ENCODE measurements at places on chromosomes 3 and 15.

DNA sequence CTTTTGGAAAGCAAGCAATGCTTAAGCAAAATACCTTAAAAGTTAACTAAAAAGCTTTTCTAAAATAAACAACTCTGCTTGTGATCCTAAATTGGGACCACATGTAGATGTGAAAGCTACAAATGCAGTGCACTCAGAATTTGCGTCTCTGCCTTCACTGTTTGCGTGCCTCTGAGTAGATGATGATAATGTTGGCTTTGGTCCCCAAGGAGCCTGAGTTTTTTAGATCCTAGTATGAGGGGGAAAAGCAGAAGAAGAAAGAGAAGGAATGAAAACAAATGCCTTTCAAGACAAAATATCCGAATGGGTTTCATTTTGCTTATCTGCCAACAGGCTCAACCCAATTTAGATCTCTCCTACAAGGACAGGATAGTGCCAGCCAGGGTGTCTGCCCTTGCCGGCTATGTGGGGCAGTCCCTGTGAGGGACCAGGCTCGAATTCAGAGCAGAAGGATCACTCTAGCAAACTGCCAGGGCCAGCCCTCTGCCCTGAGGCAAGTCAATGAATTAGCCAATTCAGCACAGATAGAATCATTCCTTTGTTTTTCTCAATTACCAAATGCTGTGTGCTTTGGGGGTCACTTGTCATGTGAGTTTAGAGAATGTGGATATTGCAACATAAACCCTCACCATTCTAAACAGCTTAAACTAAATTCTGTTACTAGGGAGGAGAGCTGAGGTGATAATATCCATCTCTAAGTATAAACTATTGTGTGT, 28.5 kb downstream of the SCG5 start:
- no peaks in the 10 kb centered on the region for H3K4me1 ChIP-seq
- DNase-seq: no peak
- no peak overlapping the region for H3K27ac ChIP-seq
- no peaks in the 10 kb centered on the region for H3K36me3 ChIP-seq
- no peaks in the 10 kb centered on the region for H3K27me3 ChIP-seq
- H3K4me3 ChIP-seq: no peak overlapping the region

GRCh38 chr3:163914567-163914966, 1163.7 kb downstream of the SI start:
- H3K4me1 ChIP-seq: no peaks in the 10 kb centered on the region
- H3K27me3 ChIP-seq: no peaks in the 10 kb centered on the region
- H3K4me3 ChIP-seq: no peak overlapping the region
- DNase-seq: no peak
- no peaks in the 10 kb centered on the region for H3K36me3 ChIP-seq
- H3K27ac ChIP-seq: no peak overlapping the region

- H3K4me3 ChIP-seq: peak overlapping the region; percentile 59
- peaks cover 32% of the 10 kb centered on the region for H3K4me1 ChIP-seq
- DNase-seq: no peak
- H3K27me3 ChIP-seq: no peaks in the 10 kb centered on the region
These were observed 28.2 kb downstream of the PSMD6 start for GRCh38 chr3:63995086-63995485.

GRCh38 chr15:51887887-51888592, 58.6 kb downstream of the TMOD3 start:
- no peak for DNase-seq
- no peaks in the 10 kb centered on the region for H3K27me3 ChIP-seq
- no peak overlapping the region for H3K4me3 ChIP-seq
- H3K4me1 ChIP-seq: peaks cover 10% of the 10 kb centered on the region
- H3K27ac ChIP-seq: peak overlapping the region; percentile 73

GRCh38 chr15:22918056-22918455, 62.1 kb downstream of the CYFIP1 start:
- no peak overlapping the region for H3K4me3 ChIP-seq
- peaks cover 9% of the 10 kb centered on the region for H3K36me3 ChIP-seq
- DNase-seq: no peak
